ENCODE measurements at places on chromosomes 7 and 10.

GRCh38 chr10:32329061-32329460 lies 17.9 kb downstream of the EPC1 start:
- DNase-seq = no peak

- DNase-seq = peak; percentile 32
Observed at GRCh38 chr10:123967626-123968243, 76.1 kb upstream of the CPXM2 start.

GRCh38 chr7:155259866-155260497 lies 37.7 kb upstream of the INSIG1 start:
- DNase-seq = no peak

- DNase-seq = no peak
Observed at GRCh38 chr7:139807009-139807408, 22.1 kb upstream of the TBXAS1 start.

GRCh38 chr10:35882422-35883150 lies 240.5 kb upstream of the FZD8 start:
- no peak for DNase-seq

- DNase-seq = no peak
Observed at GRCh38 chr10:33215635-33216034, 118.8 kb downstream of the NRP1 start.

GRCh38 chr10:88126699-88127098 lies 263.3 kb downstream of the PTEN start:
- DNase-seq = no peak

DNA sequence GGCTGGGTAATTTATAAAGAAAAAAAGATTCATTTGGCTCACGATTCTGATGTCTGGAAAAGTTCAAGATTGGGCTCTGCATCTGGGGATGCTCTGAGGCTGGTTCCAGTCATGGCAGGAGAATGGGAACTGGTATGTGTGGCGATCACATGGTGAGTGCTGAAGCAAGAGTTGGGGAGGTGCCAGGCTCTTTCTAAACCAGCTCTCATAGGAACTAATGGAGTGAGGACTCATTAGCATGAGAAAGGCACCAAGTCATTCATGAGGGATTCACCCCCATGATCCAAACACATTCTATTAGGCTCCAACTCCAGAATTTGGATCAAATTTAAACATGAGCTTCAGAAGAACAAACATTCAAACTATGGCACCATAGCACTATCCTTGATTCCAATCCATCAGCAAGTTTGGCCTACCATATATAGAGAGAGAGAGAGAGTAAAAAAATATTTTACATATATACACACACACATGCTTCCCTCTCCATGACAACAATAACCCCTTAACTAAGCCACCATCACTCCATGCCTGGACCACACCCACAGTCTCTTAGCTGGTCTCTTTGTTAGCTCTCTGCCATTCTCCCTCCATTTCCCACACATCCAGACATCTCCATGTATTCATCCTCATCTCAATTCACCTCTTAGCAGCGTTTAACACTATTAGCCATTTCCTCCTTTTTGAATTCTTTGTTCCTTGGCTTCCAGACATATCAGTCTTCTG lies 57.9 kb downstream of the NPY start:
- DNase-seq = no peak

GRCh38 chr10:66151346-66151745 lies 774.5 kb upstream of the LRRTM3 start:
- DNase-seq = peak; percentile 1

GRCh38 chr7:117085275-117085674 lies 132.0 kb downstream of the ST7 start:
- DNase-seq = peak; percentile 78

DNA sequence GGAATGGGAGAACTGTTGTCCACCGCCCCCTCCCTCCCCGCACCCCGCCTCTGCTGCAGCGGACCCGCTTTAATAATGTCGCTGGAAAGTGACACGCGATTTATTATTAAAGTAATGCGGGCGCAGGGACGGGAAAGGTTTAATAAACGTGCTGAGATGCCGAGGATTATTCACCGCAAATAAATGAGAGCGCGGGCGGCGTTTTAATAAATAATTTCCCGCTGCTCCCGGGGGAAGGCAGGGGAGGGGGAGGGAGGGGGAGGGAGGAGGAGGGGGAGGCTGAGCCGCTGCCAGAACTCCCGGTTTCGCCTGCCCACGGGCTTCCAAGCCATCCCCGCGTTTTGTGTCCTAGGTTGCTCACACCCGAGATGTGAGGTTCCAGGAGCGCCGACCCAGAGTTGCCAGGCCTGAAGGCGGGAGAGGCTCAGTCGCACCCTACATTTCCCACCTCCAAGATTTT lies 5.1 kb downstream of the KAZALD1 start:
- DNase-seq = no peak

DNA sequence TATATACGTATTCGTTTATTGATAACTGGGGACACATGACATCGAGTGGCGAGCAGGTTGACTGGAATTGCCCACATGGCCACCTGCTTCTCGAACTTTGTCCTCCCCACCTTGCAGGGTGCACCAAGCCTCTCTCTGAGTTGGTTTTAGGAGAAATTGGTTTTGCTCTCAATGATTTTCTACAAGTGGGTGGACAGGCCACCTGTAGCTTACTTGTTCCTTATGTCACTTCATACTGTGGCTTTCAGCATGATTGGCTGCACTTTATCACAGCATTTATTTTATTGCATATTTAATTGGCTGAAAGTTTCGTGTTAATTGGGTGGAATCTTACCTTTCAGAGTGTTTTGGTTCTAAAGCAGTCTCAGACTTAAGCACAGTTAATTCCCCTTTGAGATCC lies 215.6 kb upstream of the SHH start:
- DNase-seq = no peak

GRCh38 chr7:29216128-29216527 lies 21.6 kb downstream of the CHN2 start:
- DNase-seq = no peak

GRCh38 chr10:75048669-75049098 lies 62.8 kb upstream of the SAMD8 start:
- DNase-seq = no peak

DNA sequence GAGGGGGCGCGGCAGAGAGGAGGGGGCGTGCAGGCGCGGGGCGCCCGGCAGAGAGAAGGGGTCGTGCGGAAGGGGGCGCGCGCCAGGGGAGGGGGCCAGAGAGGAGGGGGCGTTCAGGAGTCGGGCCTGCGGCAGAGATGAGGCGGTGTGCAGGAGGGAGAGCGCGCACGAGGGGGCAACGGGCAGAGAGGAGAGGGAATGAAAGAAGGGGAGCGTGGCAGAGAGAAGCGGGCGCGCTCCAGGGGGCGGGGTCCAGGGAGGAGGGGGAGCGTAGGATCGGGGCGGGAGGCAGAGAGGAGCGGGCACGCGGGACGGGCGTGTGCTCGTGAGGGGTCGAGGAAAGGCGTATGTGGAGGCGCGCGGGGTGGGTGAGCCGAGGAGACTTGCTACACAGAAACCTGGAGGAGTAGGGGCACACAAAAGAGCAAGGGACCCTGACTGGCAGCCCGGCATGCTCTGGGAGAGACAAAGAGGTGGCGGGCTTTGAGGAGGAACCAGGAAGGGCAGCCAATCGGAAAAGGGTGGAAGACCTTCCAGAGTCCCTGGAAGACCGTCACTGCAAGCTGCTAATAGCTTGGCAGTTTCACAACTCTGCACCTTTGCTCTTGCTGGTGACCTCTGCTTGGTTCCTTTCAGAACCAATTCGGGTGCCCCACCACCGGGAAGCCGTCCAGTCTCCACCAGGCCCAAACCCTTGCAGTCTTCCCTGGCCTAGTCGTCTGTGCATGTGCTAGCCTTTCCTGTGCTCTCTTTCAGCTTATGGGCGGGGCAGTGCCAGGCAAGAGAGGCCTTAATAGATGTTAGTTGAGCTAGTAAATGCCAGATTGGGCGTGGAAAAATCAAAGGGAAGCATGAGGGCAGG lies 639 bp downstream of the DYDC2 start:
- DNase-seq = no peak

GRCh38 chr7:105473163-105473562 lies 48.9 kb downstream of the PUS7 start:
- peak; percentile 91 for DNase-seq

- DNase-seq = peak; percentile 35
Observed at GRCh38 chr7:16098585-16099179, 322.7 kb downstream of the CRPPA start.

DNA sequence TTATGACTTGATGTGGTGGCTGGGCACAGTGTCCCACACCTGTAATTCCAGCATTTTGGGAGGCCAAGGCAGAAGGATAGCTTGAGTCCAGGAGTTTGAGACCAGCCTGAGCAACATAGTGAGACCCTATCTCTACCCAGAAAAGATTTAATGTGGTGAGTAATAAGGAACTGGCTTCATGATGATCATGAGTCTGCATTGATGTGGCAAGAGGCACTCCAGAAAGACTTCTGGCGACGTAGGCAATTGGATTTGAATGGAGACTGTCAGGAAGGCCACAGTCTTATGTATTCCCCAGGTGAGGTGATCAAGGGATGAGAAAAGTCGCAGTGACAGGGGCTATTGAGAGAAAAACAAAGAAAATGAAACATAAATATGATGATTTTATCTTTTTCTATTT lies 138.0 kb downstream of the CACNB2 start:
- DNase-seq = no peak

DNA sequence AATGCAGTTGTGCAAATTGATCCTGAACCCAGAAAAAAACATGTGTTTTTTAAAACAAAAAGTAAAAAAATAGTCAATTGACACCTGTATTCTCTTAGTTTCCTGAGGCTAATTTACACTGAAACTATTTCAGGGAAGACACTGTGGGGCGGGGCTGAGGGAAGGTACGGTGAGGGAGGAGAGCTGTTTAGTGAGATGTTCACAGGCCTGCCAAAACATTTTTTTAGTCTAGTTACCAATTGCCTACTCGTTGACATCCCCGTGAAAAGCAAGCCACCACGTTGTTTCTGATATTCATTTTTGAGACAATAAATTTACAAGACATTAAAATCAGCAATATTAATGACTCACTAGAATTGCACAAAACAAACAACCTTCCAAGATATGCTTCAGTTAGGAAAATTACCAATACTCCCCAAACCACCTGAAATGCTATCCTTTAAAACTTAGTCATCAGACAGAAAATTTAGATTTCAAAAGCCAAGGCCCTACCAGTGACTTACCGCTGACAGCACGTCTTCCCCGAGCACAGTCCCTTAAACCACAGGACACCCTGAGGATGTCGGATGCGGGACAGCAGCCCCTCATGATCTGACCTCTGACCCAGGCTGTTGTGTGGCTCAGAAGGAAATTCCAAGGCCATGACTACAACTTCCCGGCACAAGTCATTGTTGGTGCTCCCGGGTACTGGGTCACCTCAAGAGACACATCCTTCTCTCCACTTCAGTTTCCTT lies 279.2 kb downstream of the PRPF18 start:
- DNase-seq = peak; percentile 90

Data from LHCN-M2 (cell line).